Activated CD4-positive, CD25-positive, alpha-beta regulatory T cell (primary cell): ENCODE measurements at places on chromosomes 1 and 21.

- DNase-seq: no peak
These were observed 295.4 kb downstream of the CTH start for GRCh38 chr1:70706381-70707037.

DNA sequence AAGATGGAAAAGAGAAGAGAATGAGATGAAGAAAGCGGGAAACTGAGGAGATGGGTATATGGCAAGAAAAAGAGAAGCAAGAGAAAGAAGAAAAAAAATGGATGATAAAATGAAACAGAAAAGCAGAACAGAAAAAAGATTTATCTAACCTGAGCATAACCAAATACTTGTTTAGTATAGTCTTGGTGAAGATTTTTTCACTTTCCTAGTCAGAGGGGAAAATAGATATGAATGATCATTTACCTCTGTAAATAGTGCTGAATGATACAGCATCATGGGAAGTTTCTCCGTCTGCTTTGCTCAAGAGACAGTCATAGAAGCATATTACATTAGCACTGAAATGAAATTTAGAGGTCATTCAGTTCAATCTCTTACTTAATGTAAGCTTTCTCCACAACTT, 36.1 kb upstream of the PLPPR4 start:
- DNase-seq: no peak

DNA sequence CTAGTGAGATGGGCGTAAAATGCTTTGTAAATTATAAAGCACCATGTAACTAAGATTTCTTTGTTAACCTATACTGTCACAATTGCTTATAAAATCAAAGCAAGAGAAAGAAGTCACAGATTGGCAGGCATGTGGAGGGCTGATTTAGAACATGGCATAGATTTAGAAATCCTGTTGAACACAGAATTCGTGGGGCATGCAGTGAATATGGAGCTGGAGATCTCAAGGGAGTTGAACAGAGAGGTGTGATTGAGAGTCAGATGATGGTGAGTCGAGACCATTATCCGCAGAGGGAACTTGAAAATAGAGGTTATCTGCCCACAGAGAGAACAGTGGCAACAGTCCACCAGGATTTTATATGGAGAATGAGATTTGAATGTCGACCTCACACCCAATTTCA, 27.6 kb downstream of the PBX1 start:
- DNase-seq: no peak

DNA sequence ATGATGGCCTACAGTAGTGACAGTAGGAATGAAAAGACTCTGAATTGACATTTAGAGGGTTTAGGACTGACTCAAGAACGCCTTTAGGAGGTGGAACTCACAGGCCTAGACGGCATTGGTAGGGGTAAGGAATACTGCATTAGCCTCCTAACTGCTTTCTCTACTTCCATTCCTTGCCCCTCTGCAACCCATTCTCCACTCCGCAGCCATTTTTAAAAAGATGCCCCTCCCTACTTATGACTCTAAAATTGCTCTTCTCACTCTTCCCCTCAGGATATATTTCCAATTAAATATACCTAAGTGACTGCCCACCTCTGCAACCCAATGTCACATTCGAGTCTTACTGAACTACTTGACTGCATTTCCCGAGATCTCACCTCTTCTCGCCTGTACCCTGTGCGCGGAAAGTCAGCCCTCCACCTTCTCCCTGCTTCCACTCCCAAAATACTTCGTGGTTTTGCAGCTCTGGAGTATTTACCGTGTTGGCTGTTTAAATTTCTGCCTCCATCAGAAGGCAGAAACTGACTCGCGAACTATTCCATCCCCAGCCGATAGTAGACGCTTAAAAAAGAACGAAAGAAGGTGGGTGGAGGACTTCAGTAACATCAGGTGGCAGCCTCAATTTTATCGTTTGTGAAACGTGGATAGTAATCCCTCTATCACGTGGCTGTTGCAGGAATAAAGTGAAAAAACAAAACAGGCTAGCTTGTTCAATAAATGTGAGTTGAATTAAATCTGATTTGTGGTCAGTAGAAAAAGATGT, 1.1 kb upstream of the YBX1 start:
- DNase-seq: no peak

DNA sequence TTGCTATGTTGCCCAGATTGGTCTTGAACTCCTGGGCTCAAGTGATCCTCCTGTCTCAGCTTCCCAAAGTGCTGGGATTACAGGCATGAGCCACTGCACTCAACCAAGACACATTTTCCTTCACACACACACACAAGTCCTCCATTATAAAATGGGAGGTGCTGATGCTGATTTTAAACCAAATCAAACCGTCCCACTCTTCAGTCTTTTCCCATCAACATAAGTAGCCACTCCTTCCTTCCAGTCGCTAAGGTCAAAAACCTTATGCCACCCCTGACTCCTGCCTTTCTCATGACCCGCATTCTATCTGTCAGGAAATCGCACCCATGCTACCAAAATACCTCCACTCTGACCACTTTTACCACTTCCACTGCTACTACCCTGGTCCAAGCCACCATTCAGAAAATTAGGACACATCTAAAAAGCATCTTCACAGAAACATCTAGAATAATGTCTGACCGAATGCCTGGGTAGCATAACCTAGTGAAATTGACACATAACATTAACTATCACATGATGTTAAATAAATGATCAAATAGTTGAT, 28.0 kb upstream of the IFNGR2 start:
- no peak for DNase-seq

DNA sequence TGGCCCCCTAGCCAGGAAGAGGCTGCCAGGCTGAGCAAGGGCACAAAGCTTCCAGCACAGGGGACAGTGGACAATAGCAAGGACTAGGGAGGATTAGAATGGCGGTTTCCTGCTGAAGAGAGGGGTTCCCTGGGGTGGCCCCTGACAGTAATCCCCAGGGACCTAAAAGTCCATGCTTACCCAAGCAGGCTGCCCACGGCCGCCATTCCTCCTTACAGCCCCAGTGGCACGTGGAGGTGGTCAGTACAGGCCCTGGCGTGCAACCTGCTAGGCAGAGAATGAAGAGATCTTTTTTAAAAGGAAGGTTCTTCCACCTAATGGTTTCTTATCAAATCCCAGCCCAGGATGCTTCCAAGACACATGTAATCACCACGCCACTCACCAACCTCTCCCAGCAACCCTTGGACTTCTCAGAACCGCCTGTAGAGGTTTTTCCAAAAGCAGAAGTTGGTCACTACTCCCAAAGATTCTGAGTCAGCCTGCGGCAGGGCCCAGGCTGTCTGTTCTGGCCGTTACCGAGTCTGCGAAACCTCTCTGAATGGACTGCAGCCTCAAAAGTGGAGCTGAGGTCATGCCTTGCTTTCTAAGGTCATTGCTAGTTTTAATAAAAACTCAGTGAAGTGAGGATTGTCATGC, 926 bp downstream of the MRPL55 start:
- DNase-seq: no peak

DNA sequence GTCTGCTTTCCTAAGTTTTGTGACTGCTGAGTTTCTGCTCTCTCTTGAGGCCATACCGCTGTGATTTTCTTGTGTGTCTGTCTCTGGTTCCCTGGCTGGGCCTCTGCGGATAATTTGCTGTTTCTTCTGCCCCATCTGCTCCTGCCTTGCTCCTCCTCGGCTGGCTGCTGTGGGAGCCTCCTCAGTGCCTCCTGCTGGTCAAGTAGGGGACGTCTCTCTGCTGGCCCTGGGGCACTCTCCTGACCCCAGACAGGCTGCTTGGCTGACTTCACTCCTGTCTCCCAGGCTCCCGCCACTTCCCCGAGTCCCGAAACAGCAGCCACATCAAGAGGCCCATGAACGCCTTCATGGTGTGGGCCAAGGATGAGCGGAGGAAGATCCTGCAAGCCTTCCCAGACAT, 28.5 kb downstream of the ETNK2 start:
- no peak for DNase-seq

GRCh38 chr1:9425859-9426258, 113.4 kb upstream of the SLC25A33 start:
- no peak for DNase-seq

GRCh38 chr1:115409094-115410015, 71.3 kb upstream of the NGF start:
- no peak for DNase-seq

GRCh38 chr1:153626477-153626903, 815 bp downstream of the S100A13 start:
- DNase-seq: no peak

DNA sequence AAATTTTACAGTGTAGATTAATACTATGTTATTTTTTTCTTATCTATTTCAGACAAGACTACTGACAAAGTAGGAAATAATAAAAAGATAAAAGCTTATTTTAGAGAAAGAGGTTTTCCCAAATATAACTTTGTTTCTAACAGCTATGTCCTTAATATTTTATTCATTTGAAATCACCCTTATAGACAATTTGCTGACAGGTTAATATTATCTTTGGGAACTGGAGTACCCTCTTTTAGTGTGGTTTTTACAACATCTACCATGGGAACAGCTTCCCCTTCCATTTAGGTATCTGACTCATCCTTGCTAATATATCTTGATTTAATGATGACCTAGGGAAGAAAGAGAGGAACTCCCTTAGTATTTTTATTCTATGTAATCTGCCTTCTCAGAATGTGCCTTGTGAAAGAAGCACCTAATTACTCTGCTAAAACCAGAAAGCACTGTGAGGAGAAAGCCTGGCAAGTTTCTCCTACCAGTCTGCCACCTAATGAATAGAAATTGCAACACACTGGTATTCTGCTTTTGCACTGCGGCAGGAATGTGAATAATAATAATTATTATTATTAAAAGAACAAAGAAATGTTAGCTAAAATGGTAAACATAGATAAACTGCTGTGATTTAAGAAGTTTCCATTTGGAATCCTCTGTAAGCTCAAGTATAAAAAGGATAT, 192.8 kb downstream of the PDE4B start:
- no peak for DNase-seq

- DNase-seq: no peak
These were observed 19.4 kb downstream of the LRRC71 start for GRCh38 chr1:156939786-156940334.

DNA sequence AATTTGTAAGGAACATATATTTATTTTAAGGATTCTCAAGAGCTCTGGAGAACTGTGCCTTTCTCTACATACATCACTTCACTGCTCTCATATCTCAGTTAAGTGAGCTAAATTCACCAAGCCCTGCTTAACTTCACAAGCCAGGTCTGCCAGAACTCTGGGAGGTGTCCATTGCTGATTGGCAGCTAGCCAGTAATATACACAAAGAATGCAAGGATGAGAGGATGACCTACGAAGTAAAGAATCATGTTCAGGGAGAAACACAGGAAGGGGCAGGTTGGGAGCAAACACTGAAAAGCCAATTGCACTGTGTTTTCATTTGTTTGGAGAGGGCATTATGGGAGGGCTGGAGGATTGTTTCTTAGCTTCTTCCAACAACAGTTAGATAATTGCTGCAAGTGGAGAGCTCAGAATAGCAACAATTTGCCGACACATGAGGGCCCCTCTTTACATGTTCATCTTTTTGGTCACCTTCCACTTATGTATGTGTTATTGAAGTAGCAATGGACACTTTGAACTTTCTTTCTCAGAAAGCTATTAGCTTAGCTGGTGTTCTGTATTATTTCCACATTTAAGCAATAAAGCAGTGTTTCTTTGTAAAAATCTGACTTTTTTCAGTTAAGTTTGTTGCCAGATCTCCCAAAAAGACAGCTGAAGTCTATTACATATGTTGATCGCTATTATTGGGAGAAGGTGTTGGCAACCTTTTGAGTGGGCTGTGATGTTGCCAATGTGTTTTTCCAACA, 254.8 kb downstream of the LTN1 start:
- DNase-seq: no peak

- no peak for DNase-seq
These were observed 26.6 kb downstream of the NIBAN1 start for GRCh38 chr1:184947497-184948256.

DNA sequence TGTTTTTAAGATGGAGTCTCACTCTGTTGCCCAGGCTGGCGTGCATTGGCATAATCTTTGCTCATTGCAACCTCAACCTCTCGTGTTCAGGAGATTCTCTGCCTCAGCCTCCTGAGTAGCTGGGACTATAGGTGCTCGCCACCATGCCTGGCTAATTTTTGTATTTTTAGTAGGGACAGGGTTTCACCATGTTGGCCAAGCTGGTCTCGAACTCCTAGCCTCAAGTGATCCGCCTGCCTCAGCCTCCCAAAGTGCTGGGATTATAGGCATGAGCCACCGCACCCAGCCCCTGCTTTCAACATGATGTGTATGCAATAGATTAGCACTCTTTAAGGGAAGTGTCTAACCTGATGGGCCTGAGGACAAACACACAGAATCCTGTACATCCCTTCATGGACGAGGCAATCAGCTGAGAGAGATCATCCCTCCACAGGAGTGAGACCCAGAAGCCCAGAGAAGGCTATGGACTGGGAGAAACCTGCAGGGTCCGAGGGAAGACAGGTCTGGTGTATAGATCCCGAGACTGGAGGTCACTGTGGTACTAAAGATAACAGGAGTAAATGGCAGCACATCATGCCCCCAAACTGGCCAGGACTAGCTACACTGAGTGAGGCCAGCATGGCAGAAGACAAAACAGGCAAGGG, 5.6 kb upstream of the DEGS1 start:
- no peak for DNase-seq

DNA sequence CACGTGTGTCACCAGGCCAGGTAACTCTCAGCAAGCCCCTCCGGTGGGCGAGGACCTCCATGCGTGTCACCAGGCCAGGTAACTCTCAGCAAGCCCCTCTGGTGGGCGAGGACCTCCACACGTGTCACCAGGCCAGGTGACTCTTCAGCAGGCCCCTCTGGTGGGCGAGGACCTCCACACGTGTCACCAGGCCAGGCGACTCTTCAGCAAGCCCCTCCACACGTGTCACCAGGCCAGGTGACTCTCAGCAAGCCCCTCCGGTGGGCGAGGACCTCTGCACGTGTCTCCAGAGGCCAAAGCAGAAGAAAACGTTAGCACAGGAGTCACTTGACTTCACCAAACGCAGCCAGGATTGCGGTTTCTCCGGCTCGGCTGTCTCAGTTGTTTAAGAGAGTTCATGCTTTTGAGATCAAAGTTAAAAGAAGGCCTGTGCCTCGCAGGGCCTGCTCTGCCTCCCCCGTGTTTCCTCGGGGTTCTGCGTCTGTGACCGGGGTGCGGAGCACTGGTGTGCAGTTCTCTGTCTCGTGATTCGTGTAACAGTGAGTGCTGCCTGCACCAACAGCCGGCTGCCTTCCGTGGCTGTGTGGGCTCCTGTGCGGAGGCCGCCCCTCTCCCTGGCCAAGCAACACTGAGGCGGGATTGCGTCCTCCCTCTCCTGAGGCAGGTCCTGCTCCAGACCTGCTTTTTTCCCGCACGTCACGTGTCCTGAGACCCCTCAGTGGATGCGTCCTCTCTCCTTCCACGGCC, 56.6 kb downstream of the PRKCZ start:
- no peak for DNase-seq

DNA sequence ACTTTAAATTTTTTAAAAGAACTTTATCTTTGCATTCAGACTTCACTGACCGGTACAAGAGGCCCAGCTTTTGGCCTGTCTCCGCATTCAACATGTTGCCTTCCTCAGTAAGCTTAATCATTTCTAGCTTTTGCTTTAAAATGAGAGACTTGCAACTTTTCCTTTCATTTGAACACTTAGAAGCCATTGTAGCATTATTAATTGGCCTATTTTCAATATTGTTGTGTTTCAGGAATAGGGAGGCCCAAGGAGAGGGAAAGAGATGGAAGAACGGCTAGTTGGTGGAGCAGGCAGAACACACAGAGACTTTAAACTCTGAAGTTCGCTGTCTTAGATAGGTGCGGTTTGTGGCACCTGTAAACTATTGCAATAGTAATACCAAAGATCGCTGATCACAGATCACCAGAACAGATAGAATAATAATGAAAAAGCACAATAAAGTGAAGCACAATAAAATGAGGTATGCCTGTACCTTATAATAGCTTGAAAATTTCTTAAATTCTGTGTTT, 31.4 kb downstream of the RABGAP1L start:
- DNase-seq: no peak
